Natural killer cell (primary cell): ENCODE measurements at places on chromosomes 13 and 19. TPM values are rescaled to one million over a fixed set of nuclear protein-coding genes. Genes with fewer than 3 reads are reported as not detected.

The KDM4B gene
- 68.1 TPM for total RNA-seq

The FFAR3 gene
- 0.92 TPM for total RNA-seq

The CLDN10 gene
- not detected for total RNA-seq

The HIPK4 gene
- 0.29 TPM for total RNA-seq

The ZNF568 gene
- 9.4 TPM for total RNA-seq
